ENCODE measurements at places on chromosomes 12 and 14.

- no peak for DNase-seq
Observed at GRCh38 chr12:129772501-129773493, 131.0 kb downstream of the TMEM132D start.

DNA sequence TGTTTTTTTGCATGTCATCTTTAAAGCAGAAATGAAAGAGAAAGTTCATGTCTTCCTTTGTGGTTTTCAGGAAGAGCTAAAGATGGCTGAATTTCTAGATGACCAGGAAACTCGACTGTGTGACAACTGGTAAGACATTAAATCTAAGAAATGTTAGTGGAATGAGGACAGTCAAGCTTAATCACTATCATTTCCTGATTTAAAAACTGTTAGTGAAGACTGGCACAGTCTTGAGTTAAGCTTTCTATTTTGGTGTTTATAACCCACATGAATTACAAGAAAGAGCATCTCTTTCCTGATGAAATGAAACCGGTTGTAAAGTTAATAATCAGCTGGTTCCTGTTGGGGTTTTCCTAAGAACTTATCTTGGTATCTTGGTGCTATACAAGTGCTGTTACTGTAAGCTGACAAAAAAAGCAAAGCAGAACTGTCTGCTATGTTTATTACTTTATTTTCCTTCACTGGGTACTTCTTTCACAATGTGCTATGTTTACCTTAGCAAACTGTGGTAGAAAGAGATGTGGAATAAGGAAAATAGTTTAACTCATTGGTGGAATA lies 5.2 kb downstream of the TRAFD1 start:
- DNase-seq: no peak

- DNase-seq: no peak
Observed at GRCh38 chr12:103455020-103455763, 40.6 kb downstream of the C12orf42 start.

DNA sequence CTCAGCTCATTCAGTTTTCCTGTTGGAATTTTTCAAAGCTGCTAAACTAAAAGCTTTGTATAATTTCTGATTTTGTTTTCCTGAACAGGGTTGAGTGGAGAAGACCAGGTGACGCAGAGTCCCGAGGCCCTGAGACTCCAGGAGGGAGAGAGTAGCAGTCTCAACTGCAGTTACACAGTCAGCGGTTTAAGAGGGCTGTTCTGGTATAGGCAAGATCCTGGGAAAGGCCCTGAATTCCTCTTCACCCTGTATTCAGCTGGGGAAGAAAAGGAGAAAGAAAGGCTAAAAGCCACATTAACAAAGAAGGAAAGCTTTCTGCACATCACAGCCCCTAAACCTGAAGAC lies 367.1 kb upstream of the OR4E1 start:
- no peak for DNase-seq

DNA sequence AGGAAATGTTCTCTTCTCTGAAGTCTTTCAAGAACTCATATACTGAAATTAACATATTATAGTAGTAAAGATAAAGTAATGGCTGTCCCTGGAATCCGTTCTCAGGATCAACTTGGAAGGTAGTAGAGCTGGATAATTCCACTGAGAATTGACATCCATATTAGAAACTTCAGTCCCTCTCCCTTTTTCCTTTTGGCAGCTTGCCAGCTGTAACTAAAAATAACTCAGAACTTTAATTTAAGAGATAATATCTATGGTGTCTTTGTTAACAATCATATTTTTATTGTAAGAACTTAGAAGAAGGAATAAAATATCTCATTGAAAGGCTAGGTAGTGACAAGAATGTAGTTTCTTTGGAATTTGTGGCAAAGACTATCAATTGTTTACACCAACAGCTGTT lies 61.4 kb upstream of the PLEKHA5 start:
- DNase-seq: no peak

- DNase-seq: no peak
Observed at GRCh38 chr12:116529048-116529447, 30.1 kb upstream of the MAP1LC3B2 start.

- DNase-seq: no peak
Observed at GRCh38 chr12:76508128-76508980, 51.2 kb downstream of the OSBPL8 start.

DNA sequence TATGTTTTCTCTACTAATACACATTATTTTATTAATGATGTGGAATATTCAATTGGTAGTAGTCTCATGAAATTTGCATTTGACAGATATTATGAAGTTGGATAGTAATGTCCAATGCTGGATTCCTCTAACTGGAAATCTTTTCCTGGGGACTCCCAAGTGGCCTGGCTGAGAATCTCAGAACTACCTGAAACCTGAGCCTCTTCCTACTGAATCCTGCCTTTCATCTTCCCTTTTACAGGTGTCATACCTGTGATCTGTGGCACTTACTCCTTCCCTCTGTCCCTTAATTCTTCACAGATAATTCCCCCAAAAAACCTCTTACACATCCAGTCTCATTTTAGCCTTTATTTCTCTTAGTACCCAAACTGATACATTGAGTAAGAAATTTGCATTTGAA lies 89.7 kb upstream of the MYF6 start:
- no peak for DNase-seq

DNA sequence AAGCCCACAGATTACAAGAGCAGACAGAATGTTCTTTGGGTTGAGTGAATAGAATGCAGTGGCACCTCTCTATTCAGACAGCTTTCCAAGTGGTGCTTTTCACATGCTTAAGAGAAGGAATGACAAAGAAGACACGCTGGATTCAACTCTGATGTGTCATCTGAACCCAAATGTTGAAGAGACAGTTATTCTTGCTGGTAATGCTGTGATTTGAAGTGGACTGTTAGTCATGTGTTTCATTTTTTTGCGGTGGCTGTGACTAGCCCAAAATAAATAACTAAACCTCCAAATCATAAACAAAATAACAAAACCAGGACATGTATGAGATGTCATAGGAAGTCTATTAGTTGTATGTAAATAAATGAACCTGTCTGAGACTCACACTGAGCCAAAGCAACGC lies 391.8 kb upstream of the PRICKLE1 start:
- DNase-seq: no peak

All from AG09319 (cell line).